ENCODE measurements at places on chromosomes 5 and 9.

- no peak for DNase-seq
Observed at GRCh38 chr5:116044073-116044472, 11.8 kb downstream of the ARL14EPL start.

GRCh38 chr9:71736236-71736635 is 32.1 kb downstream of the CEMIP2 start:
- no peak for DNase-seq

DNA sequence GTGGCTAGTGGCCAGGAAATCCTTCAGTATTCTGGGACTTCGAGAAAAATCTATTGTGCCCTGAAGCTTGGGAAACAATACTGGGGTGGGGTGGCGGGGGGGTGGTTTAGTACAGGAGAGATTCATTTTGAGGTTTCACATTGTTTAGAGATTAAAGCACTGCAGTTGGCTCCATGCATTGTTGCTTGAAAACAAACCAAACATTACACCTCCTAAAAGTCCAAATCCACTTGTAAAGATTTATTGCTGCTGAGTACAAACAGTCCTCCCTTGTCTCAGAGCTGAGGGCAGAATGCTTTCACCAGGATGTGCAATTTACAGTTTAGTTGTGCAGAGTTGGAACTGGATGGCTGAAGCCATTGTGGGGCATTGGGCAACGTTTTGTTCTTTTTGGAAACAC is 49.4 kb downstream of the GGTA1 start:
- DNase-seq: no peak

- peak; percentile 55 for DNase-seq
Observed at GRCh38 chr9:131899296-131900228, 159.7 kb upstream of the RAPGEF1 start.

GRCh38 chr5:128904805-128905567 is 60.3 kb upstream of the SLC27A6 start:
- no peak for DNase-seq

DNA sequence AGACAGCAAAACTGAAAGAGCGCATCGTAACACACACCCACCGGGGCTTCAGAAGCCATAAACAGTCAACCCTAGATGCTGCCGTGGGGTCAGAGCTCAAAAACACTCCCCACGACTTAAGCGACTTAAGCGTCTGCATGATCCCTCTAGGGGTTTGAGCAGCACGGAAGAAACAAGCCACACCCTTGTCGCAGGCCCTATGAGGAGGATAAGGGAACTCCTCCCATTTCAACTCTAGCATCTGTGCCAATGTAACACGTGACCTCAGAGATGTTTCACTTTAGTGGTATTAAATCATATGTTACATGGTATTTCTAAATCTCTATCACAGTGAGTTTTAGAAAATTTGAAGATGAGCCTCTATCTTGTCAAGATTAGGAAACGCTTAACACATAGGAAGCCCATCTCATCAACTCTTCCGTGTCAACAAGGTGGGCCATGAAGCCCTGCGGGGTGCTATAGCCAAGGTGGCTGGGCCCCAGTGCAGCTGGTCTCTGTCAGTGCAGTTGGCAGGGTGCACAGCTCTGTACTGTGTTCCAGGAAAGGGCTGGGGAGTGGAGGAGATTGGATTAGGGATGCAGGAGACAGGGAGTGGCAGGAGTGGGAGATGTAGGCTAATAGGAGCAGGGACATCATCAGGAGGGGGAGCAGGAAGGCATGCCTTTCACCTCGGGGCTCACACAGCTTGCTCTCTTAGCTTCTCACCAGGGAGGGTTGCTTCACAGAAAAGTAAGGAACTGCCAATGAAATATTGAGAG is 33.1 kb downstream of the ZCCHC9 start:
- DNase-seq: no peak

- no peak for DNase-seq
Observed at GRCh38 chr5:123215929-123216702, 127.1 kb downstream of the PRDM6 start.

GRCh38 chr5:148418511-148418910 is 34.8 kb downstream of the FBXO38 start:
- DNase-seq: no peak

GRCh38 chr5:179858241-179858585 is 404 bp downstream of the MRNIP start:
- DNase-seq: peak; percentile 67

DNA sequence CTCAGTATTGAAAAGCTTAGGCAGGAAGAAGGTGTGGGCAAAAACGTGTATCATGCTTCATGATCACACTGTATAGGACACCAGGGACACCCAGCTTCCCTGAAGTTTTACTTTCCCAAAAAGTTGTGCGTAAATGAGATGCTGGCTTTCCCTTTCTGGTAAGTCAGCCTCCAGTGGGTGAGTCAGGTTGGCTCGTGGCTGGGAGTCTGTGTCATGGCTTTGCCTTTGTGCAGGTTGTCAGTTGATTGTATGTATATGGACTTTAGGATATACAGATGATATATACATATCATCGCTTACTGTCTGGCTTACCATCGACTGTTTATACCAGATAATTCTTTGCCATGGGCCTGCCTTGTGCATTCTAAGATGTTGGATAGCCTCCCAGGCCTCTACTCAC is 34.2 kb downstream of the ADRB2 start:
- no peak for DNase-seq

GRCh38 chr5:169307646-169308045 is 6.7 kb upstream of the SLIT3 start:
- DNase-seq: no peak

GRCh38 chr5:164573397-164573796 is 1068.0 kb downstream of the MAT2B start:
- DNase-seq: no peak

DNA sequence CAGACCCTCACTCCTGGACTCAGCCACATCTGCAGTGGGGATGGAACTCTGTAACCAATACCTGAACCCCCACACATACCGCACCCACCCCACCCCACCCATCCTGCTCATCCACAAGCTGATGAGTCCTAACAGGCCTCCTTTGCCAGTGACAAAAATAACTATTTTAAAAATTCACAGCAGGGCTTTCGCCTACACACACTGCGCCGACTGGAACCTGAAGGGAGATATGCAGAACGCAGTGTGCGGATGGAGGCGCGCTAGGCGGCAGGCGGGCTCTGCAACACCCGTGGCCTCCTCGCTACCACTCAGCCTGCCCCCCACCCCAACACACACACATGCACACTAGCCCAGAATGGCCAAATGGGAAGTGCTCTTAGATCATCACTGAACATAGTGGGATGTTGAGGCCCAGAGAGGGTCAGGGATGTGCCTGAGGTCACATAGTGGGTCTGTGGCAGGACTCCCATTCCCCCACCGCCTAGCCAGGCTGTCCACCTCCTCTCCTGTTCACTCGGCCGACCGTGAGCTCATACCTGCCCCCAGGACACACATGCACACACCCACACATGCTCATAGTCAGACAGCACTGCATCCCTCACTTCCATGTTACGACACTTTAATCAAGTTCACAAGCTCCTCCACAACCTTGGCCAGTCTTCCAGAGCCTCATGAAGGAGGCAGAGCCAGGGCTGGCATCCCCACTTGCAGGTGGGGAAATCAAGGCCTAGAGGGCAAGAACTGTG is 6.3 kb upstream of the CAMK2A start:
- no peak for DNase-seq

GRCh38 chr9:38027714-38028113 is 41.3 kb downstream of the SHB start:
- no peak for DNase-seq

- DNase-seq: no peak
Observed at GRCh38 chr9:131485206-131485605, 17.5 kb upstream of the POMT1 start.

DNA sequence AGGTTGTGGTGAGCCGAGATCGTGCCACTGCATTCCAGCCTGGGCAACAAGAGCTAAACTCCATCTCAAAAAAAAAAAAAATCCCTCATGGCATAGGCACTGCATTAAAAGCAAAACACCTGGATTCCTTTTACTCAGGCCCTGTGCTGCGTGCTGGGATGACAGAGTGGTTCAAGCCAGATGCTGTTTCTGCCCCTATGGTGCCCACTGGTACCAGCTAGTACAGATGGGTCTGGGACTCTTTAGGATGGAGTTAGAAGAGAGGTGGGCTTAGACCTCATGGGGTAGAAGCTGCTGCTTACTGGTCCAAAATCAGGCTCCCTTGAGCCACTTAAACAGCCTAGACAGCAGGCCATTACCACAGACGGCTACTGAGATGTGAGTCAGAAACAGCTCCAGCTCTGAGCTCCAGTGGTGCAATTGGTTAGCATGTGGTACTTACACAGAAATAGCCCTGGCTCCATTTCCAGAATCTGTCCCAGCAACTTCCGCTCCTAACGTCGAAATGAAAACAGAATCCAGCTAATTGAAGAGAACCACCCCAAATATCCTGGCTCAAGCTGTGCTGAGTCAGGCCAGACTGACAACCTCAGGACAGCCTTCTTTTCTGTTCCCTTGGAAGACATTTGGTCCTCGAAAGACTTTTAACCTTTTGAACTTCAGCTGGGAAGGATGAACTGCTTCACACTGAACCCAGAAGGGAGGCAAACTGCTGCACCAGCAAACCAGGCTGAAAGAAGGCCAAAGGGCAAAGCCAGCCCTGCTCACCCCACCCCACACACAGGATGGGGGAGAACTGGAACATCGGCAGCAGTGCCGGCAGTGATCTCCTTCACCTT is 15.5 kb downstream of the C5orf15 start:
- DNase-seq: no peak

- DNase-seq: no peak
Observed at GRCh38 chr9:9122230-9122875, 1322.8 kb upstream of the DMAC1 start.

DNA sequence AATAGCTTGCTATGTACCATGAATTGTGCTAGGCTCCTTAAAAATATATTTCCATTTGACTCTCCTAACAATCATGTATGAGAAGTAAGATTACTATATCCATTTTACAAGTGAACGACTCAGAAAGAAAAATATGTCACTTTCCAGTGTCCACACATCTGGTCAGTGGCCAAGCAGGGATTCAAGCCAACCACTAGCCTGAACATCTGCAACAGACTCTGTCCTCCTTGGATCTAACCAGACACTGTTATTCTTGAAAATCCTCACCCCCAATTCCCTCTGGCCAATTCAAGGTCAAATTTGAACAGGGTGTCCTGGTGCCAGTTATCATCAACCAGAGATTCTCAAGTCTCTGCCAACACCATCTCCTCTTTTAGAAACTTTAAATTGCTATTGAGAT is 344.1 kb upstream of the WWC1 start:
- no peak for DNase-seq

- DNase-seq: no peak
Observed at GRCh38 chr5:33894566-33894965, 2.8 kb upstream of the ADAMTS12 start.

DNA sequence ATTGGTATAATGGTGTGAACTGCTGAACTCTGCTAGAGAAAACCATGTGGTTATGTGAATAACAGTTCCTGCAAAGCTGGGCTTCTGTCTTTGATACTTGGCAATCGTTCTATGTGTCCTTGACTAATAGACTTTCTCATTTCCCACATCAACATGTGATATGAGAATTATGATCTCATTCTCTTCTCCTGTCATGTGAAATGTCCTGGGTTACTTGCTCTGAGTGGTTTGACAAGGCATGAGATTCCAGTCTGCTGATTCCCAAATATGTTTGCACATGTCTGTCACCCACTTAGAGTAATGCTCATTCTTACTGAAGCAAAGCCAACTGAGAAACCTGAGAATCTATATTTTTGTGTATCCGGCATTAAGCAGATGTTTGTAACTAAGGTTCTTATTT is 141.2 kb downstream of the PARP8 start:
- DNase-seq: no peak

DNA sequence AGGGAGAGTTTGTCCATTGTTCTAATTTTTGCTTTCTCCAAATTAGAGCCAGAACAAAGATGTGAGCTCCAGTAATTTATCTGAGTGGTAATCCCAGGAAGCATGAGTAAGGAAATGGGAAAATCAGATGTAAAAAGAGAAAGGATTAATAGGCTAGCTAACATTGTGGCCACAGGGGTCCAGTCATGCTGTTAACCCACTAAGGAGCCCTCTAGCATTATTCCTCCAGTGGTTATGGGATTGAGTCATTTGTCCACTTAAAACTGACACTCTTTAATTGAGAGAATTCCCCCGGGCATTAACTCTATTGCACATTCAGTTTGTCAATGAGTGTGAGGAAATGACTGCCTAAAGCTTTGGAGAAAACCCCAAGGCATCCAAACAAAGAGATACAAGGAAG is 700.3 kb upstream of the TYRP1 start:
- DNase-seq: no peak

GRCh38 chr9:112731971-112732370 is 14.1 kb upstream of the INIP start:
- DNase-seq: no peak

- DNase-seq: no peak
Observed at GRCh38 chr9:74125941-74126340, 371.2 kb upstream of the RORB start.

DNA sequence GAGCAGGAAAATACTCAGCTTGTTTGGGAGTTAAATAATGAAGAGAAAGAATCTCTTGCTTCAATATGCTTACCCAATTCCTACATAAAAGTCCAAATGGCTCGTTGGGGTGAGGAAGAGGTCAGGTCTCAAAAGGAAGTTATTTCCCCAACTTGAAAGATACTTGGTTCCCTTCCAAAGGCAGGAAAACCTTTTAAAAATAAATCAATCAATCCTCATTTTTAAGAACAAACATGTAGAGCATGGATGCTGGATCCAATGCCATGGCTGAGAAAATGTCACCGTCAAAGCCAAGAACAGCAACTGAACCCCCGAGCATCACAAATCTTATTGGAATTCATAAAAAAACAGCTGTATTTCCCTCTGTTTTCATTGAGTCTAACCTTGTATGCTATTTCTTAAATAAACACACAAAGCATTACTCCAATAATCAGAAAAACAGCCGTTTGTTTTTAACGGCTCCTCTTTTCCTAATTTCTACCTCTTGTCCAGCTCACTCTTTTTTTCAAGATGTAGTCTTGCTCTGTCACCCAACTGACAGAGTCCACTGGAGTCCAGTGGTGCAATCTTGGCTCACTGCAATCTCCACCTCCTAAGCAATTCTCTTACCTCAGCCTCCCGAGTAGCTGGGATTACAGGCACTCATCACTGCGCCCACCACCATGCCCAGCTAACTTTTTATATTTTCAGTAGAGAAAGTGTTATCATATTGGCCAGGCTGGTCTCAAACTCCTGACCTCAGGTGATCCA is 140.7 kb downstream of the GNA14 start:
- no peak for DNase-seq

- no peak for DNase-seq
Observed at GRCh38 chr5:91946870-91947269, 563.8 kb upstream of the ARRDC3 start.

GRCh38 chr5:54644226-54644625 is 126.7 kb downstream of the SNX18 start:
- DNase-seq: no peak

All from iPS-NIHi11 (cell line).